NCI-H1417 treated with DMSO at 0.1 percent for 48 hours (cell line): ENCODE measurements at places on chromosomes 5 and 9.

- DNase-seq: no peak
These were observed 12.4 kb upstream of the CXXC5 start for GRCh38 chr5:139635606-139636206.

DNA sequence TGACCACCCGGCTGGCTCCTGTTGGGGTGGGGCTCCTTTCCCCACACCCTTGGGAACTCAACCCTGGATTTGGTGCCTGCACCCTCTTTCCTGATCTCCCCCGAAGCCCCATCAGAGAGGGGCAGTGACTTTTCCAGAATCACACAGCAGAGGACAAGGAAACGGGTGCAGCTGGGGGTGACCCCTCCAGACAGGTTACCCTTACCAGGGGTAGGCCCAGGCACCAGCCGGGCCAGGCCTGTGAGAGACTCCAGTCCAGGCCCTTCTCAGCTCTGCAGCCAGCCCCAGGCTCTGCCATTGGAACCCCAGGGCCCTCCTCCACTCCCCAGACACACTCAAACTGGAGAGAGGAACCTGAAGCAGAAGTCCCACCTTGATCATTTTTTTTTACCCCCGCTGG, 19.0 kb upstream of the PHYHD1 start:
- DNase-seq: no peak

- no peak for DNase-seq
These were observed 54.4 kb downstream of the MLANA start for GRCh38 chr9:5945112-5945511.

GRCh38 chr9:112112519-112112918, 62.6 kb downstream of the SUSD1 start:
- DNase-seq: no peak

DNA sequence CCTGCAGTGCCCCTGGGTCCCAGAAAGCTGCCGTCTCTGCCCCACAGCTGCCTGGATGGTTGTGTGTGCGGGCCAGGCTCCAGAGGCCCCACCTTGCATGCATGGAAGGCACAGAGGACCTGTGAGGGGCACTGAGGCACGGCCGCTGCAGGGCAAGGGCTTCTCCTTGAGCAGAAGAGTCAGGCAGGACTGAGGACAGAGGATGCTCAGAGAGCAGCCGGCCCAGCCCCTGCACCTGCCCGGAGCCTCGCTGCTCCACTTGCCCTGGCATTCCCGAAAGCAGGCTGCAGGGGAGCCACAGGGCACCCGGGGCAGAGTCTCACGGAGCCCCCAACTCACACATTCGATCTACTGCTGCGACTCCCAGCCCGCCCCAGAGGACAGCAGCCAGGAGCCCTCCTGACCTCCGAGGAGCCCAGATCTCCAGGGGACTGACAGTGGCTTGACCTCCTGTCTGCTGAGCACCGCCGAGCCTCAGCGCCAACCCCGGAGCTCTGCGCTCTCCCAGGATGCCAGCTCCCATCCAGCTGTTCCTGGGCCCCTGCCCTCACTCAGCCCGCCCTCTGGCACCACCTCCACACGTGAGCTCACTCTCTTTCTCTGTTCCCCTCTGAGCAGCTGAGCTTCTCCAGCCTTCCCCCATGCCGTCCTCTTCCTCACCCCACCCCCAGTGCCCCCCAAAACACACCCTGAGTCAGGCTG, 95.0 kb downstream of the KCNT1 start:
- DNase-seq: no peak

GRCh38 chr5:116881921-116882531, 307.4 kb upstream of the SEMA6A start:
- peak; percentile 77 for DNase-seq

- no peak for DNase-seq
These were observed 65.2 kb downstream of the ZSWIM6 start for GRCh38 chr5:61397238-61397637.

- no peak for DNase-seq
These were observed 177.6 kb upstream of the SMARCA2 start for GRCh38 chr9:1837453-1838084.

DNA sequence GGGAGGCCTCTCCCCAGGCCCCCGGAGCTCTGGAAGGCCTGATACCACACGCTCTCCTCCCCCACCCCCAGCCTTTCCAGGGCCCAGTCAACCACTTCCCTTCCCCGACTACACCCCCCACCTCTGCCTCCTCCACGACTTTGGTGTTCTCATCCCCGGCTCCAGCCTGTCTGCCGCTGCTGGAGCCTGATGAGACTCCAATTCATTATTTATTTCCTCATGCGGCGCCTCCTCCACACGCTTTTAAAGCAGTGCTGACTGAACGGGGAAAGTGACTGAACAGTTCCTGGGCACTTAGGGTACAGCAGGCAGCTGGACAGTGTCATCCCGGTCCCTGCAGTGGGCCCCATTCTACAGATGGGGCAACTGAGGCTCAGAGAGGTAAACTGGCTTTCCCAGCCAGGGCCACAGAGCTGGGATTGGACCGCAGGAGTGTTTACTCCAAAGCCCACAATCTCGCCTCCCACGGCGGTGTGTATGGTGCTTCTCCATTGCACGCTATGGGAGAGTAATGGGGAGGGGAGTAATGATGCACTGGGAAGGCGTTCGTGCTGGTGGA, 15.9 kb upstream of the RPL26L1 start:
- DNase-seq: no peak

- no peak for DNase-seq
These were observed 33.3 kb downstream of the KCTD16 start for GRCh38 chr5:144203750-144204596.

DNA sequence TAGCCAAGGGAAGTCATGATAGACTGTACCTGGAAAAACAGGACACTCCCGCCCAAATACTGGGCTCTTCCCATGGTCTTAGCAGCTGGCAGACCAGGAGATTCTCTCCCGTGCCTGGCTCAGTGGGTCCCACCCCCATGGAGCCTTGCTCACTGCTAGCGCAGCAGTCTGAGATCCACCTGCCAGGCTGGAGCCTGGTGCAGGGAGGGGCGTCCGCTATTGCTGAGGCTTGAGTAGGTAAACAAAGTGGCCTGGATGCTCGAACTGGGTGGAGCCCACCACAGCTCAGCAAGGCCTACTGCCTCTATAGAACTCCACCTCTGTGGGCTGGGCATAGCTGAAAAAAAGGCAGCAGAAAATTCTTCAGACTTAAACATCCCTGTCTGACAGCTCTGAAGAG, 10.1 kb upstream of the THG1L start:
- no peak for DNase-seq

DNA sequence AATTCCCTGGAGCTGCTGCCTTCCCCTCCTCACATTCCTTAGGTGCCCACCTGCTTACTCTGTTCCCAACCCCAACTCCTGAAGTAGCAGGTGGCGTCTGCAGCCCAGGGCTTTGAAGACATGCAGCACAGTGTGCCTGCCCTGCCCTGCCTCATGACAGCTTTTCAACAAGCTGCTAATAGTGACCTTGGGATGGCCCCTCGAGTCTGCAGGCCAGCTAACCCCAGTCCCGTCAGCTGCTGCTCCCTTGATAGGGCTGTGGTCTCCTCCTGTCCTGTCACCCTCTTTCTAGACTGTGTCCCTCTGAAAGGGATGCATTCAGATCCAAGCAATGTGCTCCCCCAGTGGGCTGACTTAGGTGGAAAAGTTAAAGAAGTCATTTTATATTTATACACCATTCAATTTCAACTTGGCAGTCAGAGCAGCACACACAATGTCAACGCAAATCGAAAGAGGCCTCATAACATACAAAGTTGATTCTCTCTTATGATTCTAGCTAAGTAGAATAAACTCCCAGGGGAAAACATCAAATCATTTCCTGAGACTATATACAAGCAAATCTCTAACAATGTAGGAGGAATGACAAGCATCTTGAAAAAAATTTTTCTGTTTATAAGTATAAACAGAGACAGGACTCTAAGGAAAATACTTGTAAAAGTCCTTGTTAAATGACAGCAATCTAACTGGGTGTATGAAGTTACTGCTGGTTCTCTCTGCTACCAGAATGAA, 37.9 kb downstream of the ADRB2 start:
- no peak for DNase-seq

GRCh38 chr5:113266913-113267227, 167.9 kb downstream of the TSSK1B start:
- DNase-seq: no peak

GRCh38 chr9:131656356-131657036, 83.4 kb downstream of the RAPGEF1 start:
- no peak for DNase-seq

GRCh38 chr5:157157293-157157891, 8.7 kb downstream of the GARIN3 start:
- no peak for DNase-seq

- no peak for DNase-seq
These were observed 336.6 kb upstream of the DAB2 start for GRCh38 chr5:39761199-39761950.

DNA sequence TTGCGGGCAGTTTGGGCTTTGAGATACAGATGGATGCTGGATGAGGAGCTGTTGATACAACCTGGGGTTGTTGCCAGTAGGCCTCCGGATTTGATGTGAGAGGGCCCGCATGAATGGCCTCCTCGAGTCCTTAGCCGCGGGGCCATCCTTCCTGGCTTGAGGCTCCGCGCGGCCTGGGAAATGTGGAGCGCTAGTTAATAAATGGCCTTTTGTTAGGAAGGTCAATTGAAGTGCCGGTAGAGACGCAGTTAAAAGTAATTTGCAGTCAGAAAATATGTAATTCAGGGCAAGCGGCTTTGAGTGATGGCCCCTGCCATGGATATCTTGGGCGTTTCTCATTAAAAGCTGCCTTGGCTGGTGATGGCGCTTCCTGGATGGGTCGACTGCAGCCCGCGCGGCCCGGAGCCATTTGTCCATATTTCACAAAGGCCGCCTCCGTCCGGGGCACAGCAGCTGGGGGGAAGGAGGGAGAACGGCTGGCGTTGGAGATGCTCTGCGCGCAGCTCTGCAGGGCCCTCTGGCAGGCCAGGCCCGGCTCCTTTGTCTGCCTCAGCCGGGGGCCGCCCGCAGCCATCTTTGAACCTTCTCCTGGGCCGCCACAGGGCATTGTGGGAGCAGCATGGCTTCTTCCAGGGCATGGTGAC, 11.2 kb downstream of the MVB12B start:
- no peak for DNase-seq

GRCh38 chr5:91416491-91416890, 33.4 kb upstream of the ARRDC3 start:
- no peak for DNase-seq

- no peak for DNase-seq
These were observed 106.2 kb downstream of the ADAMTSL1 start for GRCh38 chr9:18580151-18580550.

GRCh38 chr5:37876943-37877342, 37.1 kb upstream of the GDNF start:
- DNase-seq: no peak

GRCh38 chr5:72245546-72245945, 74.5 kb downstream of the MRPS27 start:
- no peak for DNase-seq

DNA sequence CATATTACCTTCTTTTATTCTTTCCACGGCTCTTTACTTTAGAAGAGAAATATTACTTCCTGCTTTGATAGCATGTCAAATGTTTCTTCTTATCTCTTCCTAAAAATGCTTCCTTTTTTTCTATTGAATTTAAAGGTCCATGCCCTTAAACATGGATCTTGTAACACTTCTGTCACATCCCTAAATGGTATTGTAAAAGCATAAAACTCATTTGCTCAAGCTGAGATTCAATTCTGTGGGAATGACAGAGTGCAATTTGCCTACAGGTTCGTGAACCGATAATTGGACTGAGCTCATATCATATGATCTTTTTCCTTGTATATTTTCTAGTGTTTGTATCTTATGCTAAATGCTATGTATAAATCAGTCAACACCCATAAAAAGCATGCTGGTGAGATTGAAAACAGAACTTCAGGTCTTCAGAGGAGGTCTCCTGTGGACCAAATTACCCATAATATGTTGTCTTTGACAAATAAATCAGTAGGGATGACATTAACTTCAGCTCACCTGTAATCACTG, 429.3 kb downstream of the TMEM232 start:
- no peak for DNase-seq

- no peak for DNase-seq
These were observed 34.8 kb upstream of the TTC23L start for GRCh38 chr5:34803974-34804732.

DNA sequence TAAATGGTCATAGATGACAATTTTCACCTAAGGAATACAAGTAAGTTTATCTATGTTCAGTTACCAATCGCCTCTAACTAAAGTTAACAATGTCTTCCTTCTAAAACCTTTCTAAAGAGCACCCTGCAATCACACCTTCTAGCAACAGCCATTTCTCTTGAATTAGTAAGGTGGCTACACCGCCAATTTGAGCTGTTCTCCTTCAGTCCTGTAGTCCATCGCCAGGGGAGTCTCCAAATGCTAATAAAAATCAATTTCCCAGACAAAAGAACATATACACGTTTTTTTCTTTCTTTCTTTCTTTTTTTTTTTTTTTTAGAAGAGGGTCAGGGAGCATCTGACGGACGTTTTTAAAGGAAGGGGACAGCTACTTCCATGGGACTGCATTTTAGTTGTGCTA, 729 bp upstream of the RORB start:
- DNase-seq: no peak

- no peak for DNase-seq
These were observed 3.3 kb downstream of the MUSK start for GRCh38 chr9:110671849-110672248.

- DNase-seq: no peak
These were observed 11.6 kb downstream of the C9orf57 start for GRCh38 chr9:72048850-72049249.

GRCh38 chr5:132369474-132370180, at the start of gene SLC22A5:
Gene SLC22A5, plus strand, starts transcription at chr5:132369710. Its CDS starts 263 bp downstream, at chr5:132369973.
- no peak for DNase-seq

GRCh38 chr9:131874447-131874846, 134.6 kb upstream of the RAPGEF1 start:
- DNase-seq: no peak

DNA sequence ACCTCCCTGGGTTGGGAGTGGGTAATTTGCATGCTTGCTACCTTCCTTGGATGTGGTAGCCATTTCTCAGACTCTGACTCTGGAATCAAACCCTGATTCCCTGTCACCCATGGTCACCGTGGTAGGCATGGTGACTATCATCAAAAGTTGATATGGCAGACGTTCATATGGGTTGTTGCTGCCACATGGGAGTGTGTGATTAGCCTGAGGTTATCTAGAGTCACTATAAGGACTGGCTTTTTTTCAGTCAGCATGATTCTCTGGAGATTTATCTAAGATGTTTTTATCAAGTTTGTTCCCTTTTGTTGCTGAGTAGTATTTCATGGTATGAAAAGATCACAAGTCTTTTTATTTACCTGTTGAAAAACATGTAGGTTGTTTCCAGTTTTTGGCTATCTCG, 7.0 kb downstream of the RCL1 start:
- DNase-seq: no peak

- DNase-seq: no peak
These were observed 35.2 kb downstream of the CRB2 start for GRCh38 chr9:123391233-123391632.

GRCh38 chr9:135440620-135441019, 39.0 kb upstream of the PPP1R26 start:
- no peak for DNase-seq

DNA sequence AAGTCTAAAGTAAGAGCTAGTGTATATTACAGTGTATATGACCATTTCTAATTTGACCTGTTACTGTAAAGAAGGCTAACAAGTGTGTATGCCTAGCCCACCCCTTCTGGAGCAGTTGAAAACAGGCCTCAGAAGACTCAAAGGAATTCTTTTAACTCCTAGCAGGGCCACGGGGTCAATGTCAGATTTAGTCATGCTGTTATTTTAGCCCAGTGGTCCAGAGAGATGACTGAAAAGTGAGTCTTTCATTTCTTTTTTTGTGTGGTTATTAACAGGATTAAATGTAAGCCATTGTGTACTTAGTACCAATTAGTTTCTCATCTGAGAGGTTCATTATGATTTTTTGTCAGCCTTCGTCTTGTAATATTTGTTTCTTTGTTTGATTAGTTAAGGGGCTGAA, 24.4 kb downstream of the ZCCHC7 start:
- no peak for DNase-seq
